ENCODE measurements at places on chromosomes 5 and 9.

DNA sequence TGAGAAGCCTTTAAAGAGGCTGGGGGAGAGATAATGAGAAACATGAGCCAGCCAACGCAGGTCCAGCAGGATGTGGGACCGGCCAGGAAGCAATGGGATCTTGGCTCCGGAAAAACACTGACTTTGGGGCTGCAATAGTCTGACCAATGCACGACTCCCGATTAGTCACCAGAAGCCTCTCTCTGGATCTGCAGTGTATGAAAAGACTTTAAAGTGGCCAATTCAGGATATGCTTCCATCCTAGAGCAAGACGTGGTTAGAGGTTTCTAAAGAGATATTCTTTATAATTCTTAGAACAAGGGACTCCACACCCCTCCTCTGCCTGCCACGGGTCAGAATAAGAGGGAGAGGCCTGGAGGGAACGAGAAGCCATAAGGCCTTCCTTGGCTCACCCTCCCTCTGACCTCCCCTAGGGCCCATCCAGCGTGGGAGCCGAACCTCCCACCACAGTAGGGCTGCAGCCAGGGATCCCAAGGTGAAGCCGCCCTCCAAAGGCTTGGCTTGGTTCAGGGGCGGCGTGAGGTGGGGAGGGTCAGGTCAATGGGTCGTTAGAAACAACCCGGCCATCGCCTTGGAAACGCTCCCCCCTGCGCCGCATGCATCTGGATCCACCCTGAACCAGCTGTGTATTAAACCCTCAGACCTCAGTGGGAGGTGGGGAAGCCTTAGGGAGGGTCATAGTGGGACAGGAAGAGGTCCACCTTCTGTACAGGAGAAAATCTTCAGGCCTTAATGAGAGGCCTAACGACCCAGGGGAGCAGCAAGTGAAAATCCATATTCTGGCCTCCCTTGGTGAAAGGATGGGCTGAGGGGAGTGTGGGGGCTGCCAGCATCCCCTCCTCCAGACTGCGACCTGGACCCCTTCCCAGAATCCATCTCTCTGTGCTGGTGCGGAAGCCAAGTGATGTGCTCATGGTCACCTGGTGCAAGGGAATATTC, 11.1 kb downstream of the FGF1 start:
- no peak for DNase-seq

- DNase-seq: no peak
These were observed 811 bp upstream of the LRRTM2 start for GRCh38 chr5:138875946-138876345.

GRCh38 chr5:81838307-81838906, 87.5 kb upstream of the SSBP2 start:
- DNase-seq: no peak

- DNase-seq: no peak
These were observed 22.9 kb downstream of the GFPT2 start for GRCh38 chr5:180330270-180330648.

- no peak for DNase-seq
These were observed 313.3 kb downstream of the EBF1 start for GRCh38 chr5:158786390-158786789.

- no peak for DNase-seq
These were observed 141.1 kb upstream of the PHYKPL start for GRCh38 chr5:178373711-178374110.

DNA sequence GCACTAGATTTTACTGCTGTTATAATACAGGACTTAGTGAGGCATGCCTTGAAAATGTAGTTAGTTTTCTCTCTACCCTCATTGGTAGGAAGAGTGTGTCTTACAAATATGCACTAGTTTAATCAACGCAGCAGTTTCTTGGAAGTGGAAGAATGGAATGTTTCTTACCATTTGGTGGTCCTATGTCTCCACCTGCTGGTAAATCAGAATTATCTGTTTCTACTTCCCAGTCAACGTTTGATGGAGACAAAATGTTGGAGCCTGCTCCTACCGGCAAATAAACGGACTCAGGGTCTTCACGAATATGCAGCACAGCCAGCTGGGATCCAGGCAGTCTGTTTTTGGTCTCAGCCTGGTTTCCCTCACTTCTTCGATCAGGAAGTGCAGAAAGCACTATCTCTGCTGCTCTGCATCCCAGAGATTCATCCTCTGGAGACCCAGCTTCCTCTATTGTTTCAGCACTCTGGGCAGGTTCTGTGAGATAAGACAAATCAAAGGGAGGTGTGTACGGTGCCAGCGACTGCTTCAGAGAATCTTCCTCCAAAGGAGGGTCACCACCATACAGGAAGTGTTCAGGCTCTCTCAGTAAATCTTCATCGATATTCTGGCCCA, 59.5 kb upstream of the PCA3 start:
- DNase-seq: no peak
